ENCODE measurements at places on chromosomes 6 and 20.
A peak's percentile ranks its signal among the peaks of the same experiment; 100 is the strongest.

DNA sequence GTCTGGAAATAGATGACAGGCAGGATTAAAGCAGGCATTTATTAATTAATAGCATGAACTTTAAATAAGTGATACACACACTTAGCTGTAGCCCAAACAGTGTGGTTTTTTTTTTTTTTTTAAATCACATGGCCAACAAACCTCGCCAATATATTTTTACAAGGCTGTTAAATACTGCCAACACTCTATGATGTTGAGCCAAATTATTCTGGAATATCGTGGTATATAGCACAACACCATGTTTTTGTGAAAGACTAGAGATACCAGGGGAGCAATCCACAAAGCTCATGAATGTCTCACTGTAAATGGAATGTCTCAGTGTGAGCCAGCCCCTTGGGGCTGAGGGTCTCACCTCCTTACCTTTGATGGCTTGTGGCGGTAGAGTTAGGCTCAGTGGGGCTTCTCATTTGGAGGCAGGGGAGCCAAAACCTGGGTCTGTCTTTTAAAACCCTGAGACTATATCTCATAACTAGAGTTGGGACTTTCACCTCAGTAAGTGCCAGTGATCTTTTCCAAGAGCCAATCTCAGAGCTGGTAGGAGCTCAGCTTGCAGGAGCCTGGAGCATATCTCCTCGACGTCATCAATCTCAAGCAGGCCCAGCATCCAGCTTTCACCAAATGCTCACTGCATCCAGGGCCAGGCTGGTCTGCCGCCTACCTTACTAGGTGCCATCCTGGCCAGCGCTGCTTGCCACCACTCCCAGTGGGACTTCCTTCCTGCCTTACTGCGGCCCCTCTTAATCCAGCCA is 78.5 kb upstream of the FAM184A start:
- DNase-seq = no peak
- H3K27ac ChIP-seq = no peak overlapping the region
- no peaks in the 10 kb centered on the region for H3K27me3 ChIP-seq
- H3K4me3 ChIP-seq = no peak overlapping the region
- H3K4me1 ChIP-seq = no peaks in the 10 kb centered on the region

GRCh38 chr6:39362487-39362865 is 40.0 kb upstream of the KCNK16 start:
- no peak for DNase-seq
- no peaks in the 10 kb centered on the region for H3K36me3 ChIP-seq
- H3K4me1 ChIP-seq = no peaks in the 10 kb centered on the region
- no peak overlapping the region for H3K4me3 ChIP-seq

GRCh38 chr6:108464418-108465097 is 96.2 kb upstream of the FOXO3 start:
- no peak overlapping the region for H3K4me3 ChIP-seq
- no peak for DNase-seq
- H3K4me1 ChIP-seq = no peaks in the 10 kb centered on the region
- H3K27ac ChIP-seq = peak overlapping the region; percentile 39
- no peaks in the 10 kb centered on the region for H3K27me3 ChIP-seq

DNA sequence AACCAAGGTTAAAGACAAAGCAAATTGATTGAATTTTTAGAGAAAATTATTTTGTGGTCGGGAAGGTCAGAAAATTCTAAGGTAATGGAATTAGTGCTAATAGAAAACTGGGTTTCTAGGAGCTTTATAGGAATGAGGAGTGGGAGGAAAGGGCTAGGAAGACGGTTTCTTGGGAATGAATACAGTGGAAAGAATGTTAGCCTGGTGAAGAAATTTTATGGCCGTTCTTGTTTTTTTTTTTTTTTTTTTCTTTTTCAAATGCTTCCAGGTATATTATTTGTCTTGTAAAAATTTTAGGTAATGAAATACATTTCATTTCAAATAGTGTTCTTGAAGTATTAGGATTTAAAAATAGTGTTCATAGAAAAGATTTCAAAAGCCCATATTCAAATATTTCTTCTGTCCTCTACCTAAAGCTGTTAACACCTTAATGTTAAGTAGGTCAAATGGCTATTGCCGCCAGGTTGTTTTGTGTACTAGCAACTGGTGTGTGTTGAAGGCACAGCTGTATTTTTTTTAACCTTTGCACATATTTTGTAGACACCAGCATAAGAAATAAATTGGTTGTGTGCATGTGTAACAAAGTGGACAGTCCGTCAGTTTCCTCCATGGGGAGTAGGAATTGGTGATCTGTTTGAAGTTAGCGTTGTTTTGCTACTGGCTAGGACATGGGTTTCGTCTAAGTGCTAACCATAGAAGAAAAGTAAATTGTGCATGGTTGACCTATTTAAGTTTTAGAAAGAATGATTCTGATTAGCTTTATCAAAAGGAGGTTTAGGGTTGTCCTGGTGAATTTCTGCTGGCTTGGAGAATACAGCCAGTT is 32.3 kb downstream of the AFDN start:
- peaks cover 4% of the 10 kb centered on the region for H3K4me1 ChIP-seq
- H3K27me3 ChIP-seq = no peaks in the 10 kb centered on the region
- no peak overlapping the region for H3K4me3 ChIP-seq
- no peaks in the 10 kb centered on the region for H3K36me3 ChIP-seq
- H3K27ac ChIP-seq = peak overlapping the region; percentile 23

GRCh38 chr6:149586149-149586548 is 20.0 kb downstream of the GINM1 start:
- no peak overlapping the region for H3K27ac ChIP-seq
- no peaks in the 10 kb centered on the region for H3K4me1 ChIP-seq
- DNase-seq = no peak

Measured in uterus (tissue), 4 donors.